GM23338 (cell line): ENCODE measurements at places on chromosomes 6 and 20.

DNA sequence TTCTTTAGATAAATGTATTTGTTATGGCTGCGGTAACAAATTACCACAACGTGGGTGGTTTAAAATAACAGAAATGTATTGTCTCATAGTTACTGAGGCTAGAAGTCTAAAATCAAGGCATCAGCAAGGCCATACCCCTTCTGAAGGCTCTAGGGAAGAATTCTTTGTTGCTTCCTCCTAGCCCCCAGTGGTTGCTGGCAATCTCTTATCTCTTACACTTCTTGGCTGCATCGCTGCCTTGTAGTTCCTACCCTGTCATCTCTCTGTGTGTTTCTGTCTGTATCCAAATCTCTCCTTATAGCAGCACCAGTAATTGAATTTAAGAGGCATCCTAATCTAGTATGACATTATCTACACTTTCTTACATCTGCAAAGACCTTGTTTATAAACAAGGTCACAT is 534.7 kb downstream of the PHF3 start:
- DNase-seq = no peak

- DNase-seq = no peak
Observed at GRCh38 chr20:3248993-3249347, 10.0 kb upstream of the SLC4A11 start.

DNA sequence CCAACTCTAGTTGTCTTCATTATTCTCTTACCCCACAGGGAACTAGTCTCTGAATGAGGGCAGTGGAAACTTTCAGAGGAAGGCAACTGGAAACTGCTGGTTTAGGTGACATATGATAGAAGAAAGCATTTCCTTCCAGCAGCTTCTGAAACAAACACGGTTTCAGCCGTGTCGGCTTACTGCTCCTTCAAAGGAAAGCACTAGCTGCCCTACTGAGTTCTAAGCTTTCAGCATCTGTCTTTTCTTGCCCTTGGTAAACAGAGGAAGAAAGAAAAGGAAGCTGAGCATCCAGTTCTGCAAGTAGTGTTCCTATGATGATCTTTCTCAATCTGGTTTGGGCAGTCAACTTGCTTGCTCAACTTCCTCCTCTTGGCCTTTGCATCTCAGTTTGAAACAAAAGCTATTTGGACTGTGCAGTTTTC is 117.5 kb upstream of the CEP85L start:
- no peak for DNase-seq

GRCh38 chr20:25584905-25585704 is at the start of gene NINL:
Gene NINL (minus strand): TSS chr20:25585531. CDS start chr20:25526587, 58,944 bp downstream.
- peak; percentile 72 for DNase-seq
